Smooth muscle cell of the pulmonary artery (primary cell): ENCODE measurements at places on chromosomes 12 and 14. TPM values are rescaled to one million over a fixed set of nuclear protein-coding genes. Genes with fewer than 3 reads are reported as not detected.

Gene ITGB7
- 0.40 and 0.52 TPM in 2 replicates for total RNA-seq

Gene PZP
- total RNA-seq: not detected in 2 replicates

Gene KRT74
- total RNA-seq: not detected in 2 replicates

Gene TAS2R50
- 2.9 and 6.5 TPM in 2 replicates for total RNA-seq

Gene HCAR3
- total RNA-seq: not detected in 2 replicates

Gene HOXC4
- total RNA-seq: 0.79 and 1.2 TPM in 2 replicates
